EL (cell line): ENCODE measurements at places on chromosomes 5 and 9.
A peak's percentile ranks its signal among the peaks of the same experiment; 100 is the strongest.

DNA sequence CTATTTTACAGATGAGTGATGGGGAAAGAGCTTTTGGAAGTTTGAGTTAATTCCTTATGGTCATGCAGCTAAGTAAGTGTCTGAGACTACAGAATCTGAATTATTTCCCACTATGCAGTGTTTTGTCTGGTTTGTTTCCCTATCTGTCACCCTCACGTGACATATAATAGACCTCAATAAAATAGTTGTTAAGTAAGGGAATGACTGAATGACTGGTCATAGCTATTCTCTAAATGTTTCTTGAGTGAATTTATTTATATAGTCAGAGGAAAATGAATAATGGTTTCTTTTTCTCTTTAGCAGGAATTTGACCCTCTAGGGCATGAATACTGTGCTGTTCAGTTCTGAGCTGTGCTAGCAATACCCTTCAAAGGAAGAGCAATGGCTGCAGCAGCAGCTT is 10.3 kb downstream of the TRIM32 start:
- peak; percentile 81 for DNase-seq

DNA sequence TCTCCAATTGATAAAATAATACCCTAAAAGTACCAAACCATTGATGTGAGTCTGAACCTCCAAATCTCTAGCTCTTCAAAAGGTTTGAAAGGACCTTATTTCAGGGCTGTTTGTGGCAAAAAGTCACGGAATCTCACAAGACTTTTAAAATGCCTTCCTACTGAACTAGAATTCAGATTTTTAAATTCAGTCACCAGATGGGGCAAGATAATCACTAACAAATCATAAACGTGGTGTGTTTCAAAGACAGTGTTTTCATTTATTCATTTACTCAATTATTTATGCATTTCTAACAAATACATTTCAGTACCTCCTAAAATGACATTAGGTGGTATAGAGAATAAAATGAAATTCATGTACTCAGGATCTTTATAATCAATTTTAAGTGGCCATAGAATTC is 68.2 kb upstream of the SMC2 start:
- DNase-seq = peak; percentile 1

DNA sequence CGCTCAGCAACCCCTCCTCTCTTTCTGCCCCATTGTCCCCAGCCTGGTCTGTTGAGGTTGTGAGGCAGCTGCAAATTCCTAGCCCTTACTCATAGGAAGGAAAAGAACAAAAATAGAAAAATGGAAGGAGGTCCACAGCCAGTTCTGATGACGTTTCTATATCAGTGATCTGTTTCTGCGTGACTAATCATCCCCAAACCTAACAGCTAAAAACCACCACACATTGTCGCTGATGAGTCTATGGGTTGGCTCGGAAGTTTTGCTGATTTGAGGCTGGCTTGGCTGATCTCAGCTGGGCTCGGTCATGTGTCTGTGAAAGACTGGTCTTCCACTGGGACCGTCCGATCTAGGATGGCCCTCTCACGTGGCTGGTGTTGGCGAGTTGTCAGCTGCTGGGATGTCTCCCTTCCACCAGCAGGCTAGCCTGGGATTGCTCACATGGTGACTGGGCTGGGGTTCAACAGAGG is 200.6 kb upstream of the ZNF618 start:
- peak; percentile 98 for DNase-seq

DNA sequence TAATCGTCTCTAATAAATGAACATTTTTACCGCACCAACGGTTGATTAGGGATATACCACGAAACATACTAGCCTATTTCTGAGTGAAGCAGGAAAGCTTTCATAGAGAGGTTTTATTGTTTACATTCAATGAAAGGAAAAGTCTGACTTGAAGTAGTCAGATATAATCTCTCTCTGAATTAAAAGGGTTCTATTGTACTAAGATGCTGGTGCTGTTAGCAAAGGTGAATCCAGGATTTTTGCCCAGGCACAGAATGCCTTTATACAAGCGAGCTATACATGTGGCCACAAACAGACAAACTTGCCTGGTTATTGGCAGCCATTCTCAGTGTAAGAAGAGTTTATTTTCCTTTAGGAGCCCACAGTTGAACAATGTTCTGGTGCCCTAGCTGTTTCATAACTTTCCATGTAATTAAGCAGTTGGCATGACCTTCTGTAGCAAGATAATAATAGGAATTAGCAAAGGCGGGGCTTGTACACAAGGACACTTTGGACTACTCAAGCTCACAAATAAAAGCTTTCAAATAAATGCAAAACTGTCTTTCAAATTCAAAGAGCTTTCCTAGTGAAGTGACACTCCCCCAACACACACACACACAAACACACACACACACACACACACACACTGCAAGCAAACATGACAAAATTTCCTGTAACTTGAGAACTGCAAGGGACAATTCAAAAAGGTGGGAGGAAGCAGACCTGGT is 198.7 kb upstream of the MAP3K1 start:
- no peak for DNase-seq

DNA sequence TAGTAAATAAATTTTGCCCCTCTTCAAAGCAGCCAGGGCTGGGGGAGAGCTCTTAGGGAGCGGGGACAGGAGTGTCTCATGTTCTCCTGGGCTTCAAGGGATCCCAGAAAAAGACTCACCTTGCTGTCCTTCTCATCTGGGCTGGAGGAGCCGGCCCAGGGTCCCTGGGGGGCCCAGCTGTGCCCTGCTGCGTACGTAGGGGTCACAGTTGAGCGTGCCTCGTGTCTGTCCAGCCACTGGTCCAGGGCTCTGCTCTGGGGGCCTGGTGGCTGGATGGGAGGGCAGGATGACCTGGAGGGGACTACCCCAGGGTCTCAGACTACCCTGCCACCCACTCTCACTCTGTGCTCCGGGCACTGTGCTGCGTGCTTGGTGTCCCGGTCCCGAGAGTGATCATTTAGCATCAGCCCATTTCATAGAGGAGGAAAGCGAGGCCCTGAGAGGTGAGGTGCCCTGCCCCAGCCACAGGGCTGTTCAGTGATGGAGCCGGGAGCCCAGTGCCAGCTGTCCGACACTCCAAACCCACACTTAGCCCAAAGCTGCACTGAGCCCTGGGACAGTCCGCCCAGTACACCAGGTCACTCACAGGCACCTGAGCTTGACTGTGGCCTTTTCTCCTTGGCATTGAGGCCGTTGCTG is 26.2 kb upstream of the TDRD7 start:
- DNase-seq = no peak

DNA sequence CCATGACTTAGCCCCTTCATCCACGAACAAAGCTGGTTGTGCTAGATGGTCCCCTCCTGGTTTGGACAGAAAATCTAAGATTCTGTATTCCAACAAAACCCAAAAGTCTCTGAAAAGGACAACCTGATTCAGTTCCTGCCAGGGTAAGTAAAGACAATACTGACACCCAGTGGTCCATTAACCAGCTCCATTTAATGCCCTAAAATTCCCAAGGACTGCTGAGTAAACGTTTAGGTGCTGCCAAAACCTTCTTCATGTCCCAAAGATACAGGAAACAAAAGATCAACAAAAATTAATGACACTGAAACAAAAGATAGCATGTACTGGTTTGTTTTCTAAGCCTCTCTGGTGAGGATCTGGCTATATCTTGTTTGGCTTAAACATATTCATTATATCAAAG is 25.3 kb upstream of the PPP1R2B start:
- DNase-seq = no peak

DNA sequence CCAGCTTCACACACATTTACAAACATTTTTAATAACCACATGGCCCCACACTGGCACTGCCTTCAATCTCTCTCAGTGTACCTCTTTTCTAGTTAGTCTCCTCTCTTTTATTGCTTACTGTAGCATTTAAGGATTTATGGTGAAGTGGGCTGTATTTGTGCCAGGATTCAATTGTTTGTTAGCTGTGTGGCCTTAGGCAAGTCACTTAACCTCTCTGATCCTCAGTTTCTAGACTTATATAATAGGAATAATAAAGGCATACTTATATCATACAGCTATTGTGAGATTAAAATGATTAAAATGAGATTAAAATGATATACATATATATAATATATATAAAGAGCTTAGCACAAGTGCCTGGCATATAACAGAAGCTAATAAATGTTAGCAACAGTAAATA is 6.4 kb downstream of the SH3RF2 start:
- no peak for DNase-seq

GRCh38 chr9:135971892-135972291 is 10.7 kb upstream of the UBAC1 start:
- no peak for DNase-seq

DNA sequence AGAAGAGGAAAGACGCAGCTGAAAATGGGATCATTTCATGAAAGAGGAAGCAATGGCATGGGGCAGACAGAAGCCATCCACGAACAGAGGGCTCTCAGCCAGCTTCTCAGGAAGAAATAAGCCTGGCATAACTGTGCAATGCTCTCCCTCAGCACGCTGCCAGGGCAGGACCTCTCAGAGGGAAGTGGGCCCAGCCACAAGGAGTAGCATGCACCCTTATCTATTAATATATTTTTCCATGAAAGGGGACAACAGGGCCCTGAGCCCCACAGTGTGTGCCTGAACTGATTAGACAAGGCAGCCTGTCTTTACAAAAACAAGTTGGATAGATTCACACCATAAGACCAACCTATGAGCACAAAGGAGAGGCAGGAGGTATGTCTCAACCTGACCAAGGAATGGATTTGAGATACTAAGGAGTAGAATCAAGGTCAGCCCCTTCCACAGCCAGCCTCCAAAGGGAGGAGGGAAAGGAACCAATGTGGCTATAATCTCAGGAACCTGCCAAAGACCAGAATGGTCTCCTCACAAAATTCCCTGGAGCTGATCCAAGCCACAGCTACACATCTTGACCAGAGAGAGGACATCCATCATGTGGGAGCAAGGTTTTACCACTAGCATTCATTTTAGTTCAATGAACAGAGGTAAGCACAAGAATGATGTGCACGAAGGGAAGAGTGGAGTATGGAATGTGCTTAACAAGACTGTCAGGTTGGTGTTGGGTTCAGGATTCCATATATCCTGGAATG is 154.8 kb downstream of the SIL1 start:
- peak; percentile 26 for DNase-seq

DNA sequence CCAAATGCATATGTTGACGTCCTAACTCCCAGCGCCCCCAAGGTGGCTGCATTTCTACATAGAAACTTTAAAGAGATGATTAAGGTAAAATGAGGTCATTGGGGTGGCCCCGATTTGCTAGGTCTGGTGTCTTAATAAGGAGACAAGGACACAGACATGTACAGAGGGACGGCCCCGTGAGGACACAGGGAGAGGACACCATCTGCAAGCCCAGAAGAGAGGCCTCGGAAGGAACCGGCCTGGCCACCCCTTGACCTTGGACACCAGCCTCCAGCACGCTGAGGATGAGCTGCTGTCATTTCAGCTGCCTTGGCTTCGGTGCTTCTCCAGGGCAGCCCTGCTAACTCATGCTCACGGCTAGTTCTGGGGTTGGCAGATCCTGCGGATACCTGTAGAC is 73.2 kb downstream of the MRPL36 start:
- no peak for DNase-seq

DNA sequence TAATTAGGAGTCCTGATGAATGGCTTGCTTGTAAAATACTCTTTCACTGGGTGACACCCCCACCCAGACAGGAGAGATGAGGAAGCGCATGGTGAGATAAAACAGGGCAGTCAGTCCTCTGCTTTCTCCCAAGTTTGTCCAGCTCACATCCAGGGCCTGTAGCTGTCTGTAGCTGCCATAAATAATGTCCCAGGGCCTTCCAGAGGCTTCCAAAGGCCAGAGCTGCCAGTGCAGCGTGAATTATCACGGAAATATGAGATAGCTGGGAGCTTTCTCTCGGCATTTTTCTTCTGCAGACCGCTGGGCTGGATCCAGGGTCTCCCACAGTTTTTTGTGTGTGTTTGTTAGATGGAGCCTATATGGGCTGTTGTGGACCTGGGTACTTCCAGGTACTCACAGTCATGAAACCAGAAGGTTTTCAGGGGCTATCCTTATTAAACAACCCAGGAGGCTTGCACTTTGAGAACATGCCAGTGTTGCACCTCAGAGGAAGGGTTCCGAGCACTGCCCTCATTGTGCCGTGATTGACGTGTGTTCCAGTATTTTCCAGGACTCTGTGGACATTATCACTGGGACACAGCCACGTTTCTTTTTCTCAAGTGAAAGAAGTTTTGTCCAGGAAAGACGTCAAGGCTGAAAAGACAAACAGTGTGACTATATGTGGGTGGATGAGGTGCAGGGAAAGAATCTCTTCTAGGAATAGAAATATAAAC is 117.5 kb downstream of the FGF1 start:
- no peak for DNase-seq

DNA sequence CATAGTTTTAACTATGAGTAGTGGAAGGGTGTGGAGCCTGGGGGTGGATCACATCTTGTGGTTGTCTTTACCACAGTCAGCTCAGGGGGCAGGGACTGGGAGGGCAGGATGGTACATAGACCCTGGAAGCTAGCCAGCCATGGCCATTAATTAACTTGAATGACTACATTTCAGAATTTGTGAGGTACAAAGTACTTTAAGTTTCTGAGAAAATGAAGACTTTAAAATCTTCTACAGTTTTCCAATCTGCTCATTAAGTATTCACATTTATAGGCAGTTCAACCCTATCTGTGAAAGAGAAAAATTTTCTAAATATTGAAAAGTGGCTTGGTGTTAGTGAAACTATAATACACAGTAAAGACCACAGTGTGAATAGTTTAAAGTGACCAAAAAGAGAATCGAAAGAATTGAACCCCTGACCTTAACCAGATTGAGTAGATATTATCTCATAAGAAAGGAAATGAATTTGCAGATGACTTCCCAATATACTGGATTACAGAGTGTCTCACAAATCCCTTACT is 234.2 kb upstream of the MEF2C start:
- DNase-seq = no peak
